ENCODE measurements at places on chromosomes 2 and 18. TPM values are rescaled to one million over a fixed set of nuclear protein-coding genes. Genes with fewer than 3 reads are reported as not detected.

Gene MYO3B
- total RNA-seq: 1.1 TPM

Gene ATP5MC3
- 159 TPM for total RNA-seq

Gene CDH19
- total RNA-seq: not detected

Gene IKZF2
- 4.4 TPM for total RNA-seq

Gene BBS5
- 8.7 TPM for total RNA-seq

Gene SULT1C2
- total RNA-seq: 10.4 TPM

Gene CNOT9
- 38.5 TPM for total RNA-seq

Gene PPP1R1C
- 2.1 TPM for total RNA-seq

Gene IL18R1
- 5.1 TPM for total RNA-seq

Gene SLC11A1
- 0.21 TPM for total RNA-seq

DNA sequence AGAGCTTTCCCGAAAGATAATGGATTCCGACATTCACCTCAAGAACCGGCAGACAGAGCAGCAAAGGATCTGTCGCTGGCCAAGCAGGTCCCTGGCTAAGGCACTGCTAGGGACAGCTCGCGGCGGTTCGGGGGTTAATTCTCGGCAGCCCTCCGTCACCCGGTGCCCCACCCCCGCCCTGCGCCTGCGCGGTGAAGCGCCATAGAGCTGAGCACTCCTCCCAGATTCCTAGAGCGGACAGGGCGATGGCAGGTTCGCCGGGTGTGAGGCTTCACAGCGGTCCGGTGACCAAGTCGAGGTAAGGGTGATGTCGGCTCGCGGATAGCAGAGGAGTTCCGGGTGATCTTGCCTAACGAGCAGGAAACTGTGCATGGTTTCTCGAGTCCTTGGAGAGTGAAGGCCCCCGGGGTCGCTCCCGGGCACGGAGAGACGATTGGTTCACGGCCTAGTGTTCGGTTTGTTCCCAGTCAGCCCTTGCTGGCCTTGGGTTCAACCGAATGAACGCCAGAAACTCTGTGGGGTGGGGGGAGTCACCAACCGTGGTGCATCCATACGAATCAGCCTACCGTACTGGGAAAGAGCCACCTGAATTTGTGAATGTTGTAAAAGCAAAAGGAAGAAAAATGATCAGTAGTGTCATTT lies at the start of gene ZSCAN30:
ZSCAN30 (minus strand) TSS at position 136 of the 642 bp plus-strand sequence. CDS start 25,877 bp downstream, outside the sequence.
- DNase-seq: peak; percentile 68

DNA sequence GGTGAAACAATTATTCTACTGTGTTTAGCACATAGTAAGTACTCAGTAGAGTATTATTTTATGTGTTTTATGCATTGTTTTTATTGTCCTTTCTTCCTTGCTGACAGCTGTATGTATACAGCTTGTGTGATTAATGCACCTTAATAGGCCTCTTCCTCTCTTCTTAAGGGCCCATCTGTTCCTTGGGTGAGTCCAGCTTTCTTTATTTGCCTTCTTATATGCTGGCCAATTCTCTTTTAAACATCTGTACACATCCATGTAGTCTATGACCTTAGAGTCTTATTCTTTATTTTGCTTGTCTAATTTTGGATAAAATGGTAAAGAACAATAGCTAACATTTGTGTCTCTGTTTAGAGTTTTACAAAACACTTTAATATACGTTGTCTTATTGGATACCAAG lies 333.7 kb upstream of the MEIS1 start:
- no peak for DNase-seq

GRCh38 chr2:162073888-162074631 lies at the start of gene DPP4:
Gene DPP4 (minus strand): TSS chr2:162074215. CDS start chr2:162073981, 234 bp downstream.
- DNase-seq: no peak

GRCh38 chr2:38462121-38462661 lies 85.1 kb upstream of the ATL2 start:
- DNase-seq: peak; percentile 98

DNA sequence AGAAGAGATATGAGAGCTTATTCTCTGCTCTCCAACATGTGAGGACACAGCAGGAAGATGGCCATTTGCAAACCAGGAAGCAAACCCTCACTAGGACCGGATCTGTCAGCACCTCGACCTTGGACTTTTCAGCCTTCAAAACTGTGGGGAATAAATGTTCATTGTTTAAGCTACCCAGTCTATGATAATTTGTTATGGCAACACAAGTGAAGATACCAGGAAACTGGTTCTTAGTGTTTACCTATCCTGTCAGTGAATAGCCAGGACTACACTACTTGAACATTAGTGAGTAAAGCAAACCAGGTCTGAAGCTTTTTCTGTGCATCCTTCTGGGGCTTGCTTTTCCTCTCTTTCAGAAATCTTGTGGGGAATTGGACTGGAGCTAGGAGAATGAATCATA lies 44.4 kb upstream of the BARD1 start:
- DNase-seq: no peak

- DNase-seq: no peak
Measured at GRCh38 chr18:46910856-46911255, 6.5 kb downstream of the PIAS2 start.

DNA sequence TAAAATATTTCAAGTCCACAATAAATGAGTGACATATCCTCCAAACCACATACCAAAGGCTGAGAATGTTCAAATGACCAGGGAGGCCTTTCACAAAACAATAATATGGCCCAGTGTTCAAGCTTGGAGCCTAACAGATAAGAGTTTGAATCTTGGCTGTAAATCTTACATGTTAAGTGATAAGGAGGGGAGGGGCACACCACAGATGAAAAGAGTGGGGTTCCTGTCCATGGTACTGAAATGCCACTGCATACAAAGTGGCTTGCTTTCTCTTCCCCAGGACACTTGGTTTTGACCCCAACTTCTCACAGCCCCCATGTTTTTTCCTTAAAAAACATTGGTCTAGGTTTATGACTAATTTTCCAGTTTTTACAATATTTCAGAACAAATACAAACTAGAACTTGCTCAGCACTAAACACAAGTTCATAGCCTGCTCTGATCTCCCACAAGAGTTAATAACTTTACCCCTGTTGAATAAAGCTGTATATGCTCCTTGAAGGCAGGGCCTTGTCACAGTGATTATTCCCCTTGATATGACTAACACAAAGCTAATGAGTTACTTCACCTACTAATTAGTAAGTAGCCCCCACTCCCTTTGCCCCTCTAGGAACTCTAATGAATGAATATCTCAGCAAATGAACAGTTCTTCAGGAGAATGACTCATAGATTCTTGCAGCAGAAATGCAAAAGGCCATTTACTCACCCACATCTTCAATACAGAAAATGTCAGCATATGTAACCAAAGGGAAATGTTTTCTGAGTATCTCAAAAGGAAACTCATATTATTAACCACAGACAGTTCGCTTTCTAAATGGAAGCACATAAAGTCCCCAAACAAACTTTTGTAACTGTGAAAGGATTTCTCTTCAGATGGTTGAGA lies 142.2 kb downstream of the SATB2 start:
- no peak for DNase-seq

DNA sequence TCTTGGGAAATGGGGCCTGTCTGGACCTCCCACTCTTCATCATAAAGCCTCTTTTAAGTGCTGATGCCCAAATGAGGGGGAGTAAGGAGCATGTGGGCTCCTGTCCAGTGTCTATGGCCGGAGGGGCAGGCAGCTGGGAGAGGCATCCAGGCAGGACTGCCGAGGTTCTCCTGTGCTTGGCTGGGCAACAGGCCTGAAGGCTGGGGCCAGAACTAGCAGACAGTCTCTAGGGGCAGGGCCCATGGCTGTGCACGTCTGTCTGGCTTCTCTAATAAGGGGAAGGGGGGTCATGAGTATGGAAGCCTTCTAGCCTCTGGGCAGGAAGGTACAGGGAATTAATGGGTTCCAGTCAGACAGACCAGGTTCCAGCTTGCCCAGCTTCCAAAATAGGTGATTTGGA lies 128.6 kb downstream of the SMAD2 start:
- DNase-seq: no peak

- DNase-seq: no peak
Measured at GRCh38 chr2:104977958-104978357, 59.9 kb upstream of the MRPS9 start.

- DNase-seq: no peak
Measured at GRCh38 chr2:128252501-128252900, 66.2 kb downstream of the HS6ST1 start.

- DNase-seq: no peak
Measured at GRCh38 chr2:86520153-86520552, 43.1 kb downstream of the CHMP3 start.

- no peak for DNase-seq
Measured at GRCh38 chr18:13051950-13052349, 60.8 kb downstream of the CEP192 start.

- peak; percentile 12 for DNase-seq
Measured at GRCh38 chr18:42614619-42615293, 500.7 kb downstream of the RIT2 start.

GRCh38 chr2:149191915-149192314 lies 138.5 kb upstream of the LYPD6 start:
- DNase-seq: no peak

- DNase-seq: no peak
Measured at GRCh38 chr2:31531101-31531500, 49.6 kb downstream of the SRD5A2 start.

DNA sequence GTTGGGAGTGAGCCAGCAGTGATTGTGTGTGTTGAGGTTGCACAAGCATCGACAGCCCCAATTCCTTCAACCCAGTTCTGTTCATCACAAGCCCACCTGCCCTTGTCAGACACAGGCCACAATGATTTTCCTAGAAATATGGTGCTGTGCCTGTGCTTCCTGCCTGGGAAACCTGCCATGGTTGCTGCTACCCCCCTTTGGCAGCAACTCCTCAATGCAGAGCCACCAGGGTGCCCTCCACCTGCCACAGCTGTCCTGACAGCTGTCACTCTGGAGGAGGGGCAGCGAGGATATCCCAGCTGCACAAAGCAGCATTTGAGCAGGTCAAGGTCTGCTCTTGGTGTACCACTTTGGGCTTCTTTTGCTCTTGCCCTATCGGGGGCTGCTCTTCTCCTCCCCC lies 27.1 kb downstream of the SMIM21 start:
- no peak for DNase-seq

DNA sequence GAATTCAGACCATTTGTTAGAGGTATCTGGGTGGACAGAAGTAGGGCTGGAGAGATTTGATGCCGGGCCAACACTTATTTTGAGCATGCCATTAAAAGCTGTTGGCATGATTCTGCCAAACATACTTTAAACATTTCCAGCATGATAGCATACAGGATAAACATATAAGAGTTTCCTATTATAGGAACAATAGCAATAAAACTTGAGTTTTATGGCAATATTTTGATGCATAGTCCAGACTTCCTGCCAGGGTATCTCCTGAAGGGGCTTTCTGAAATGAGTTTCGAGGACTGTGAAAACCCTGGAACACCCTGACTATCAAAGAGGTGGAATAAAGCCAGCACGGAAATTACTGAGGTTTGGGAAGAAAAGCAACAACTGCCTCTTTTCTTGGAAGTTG lies 1398.0 kb upstream of the NXPH2 start:
- no peak for DNase-seq

DNA sequence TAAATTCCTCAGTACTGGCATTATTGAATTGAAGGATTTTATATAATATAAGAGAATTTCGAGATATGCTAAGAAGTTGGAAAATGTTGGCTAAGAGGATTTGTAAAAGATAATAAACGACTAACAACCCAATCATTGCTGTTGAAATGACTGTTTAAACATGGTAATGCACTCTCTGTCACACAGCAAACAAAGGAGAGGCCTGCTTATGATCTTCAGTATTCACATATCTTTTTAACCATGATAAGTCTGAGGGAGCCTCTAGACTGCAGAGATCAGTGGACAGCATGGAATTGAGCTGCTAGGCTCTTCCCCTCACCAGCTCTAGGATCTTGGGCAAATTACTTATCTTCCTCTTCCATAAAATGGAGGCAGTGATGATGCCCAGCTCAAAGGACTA lies 2.7 kb downstream of the KCTD18 start:
- no peak for DNase-seq

GRCh38 chr2:127400897-127401756 lies 13.4 kb upstream of the MAP3K2 start:
- DNase-seq: no peak

GRCh38 chr2:126189527-126189926 lies 466.4 kb upstream of the GYPC start:
- DNase-seq: no peak

DNA sequence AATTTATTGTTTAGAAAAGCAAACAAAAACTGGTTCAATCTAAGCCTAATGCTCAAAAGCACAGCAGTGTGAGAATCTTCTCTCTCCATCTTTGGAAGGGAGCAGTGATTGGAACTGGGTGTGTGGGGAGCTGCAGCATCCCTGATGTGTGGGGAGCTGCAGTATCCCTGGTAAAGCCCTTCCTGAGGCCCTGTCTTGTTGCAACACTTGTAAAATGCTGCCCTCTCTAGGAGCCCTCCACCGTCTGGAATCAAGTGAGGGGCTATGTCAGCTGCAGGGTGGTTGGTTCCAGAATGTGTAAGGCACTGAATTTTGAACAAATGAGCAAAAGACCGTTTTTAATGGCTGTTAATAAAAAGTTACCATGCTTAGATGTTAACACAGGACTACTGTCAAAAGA lies 147.7 kb upstream of the RAB12 start:
- DNase-seq: no peak

DNA sequence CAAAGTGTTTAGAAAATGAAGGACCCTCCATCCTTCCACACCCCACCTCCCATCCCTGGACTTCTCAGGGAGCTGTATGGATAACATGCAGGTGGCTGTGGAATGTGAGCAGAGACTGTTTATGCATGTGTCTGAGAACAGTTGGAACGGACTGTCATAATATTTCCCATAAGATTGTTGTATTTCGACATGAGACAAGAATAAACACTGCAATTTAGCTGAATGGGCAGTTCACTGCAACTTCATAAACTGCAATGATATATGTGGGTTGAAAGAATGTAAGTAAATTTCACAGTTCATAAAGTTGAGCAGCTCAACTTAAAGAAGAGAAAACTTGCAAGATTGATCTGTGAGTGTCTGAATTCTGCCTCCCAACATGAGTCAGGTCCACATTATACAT lies 74.6 kb downstream of the MEP1B start:
- no peak for DNase-seq

DNA sequence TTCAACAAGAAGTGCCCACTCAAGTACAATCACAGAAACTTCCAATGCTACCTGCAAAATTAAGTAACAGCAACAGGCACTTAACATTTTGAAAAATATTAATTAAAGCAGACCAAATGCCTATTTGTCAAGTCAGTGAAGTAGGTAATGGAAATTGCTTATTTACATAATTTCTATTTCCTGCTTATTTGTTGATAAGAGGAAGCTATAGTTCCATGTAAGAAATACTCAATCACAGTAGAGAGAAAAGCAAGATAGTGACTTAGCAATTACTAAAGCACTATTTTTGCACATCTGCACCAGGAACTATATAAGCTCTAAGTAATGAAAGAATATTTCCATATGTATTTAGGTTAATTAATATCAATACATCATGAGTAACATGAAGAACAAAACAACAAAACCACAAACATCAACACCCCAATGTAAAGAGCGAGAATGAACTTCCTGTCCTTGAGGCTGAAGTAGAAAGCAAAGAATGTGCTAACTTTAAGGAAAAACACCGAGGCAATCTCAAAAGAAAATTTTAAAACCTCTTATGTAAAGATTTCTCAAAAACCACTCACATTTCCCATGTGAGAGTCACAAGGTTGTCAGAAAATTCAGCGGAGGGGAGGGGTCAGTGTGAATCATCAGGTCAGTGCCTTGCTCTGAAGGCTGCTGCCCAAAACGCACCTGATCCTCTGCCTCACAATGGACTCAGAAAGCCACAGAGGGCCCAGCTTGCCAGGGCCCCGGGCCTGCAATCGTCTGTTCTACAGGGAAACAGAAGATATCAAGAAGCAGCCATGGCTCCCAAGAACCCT lies 12.5 kb downstream of the NPC1 start:
- peak; percentile 69 for DNase-seq

Data from kidney epithelial cell (primary cell).